ENCODE measurements at places on chromosomes 7 and 10.

- DNase-seq, result peak; percentile 97
Measured at GRCh38 chr10:5550621-5551530, 26.1 kb downstream of the CALML3 start.

GRCh38 chr7:155484483-155485399, 26.8 kb downstream of the EN2 start:
- peak; percentile 45 for DNase-seq

- no peak for DNase-seq
Measured at GRCh38 chr10:88987243-88987725, 3.3 kb upstream of the FAS start.

DNA sequence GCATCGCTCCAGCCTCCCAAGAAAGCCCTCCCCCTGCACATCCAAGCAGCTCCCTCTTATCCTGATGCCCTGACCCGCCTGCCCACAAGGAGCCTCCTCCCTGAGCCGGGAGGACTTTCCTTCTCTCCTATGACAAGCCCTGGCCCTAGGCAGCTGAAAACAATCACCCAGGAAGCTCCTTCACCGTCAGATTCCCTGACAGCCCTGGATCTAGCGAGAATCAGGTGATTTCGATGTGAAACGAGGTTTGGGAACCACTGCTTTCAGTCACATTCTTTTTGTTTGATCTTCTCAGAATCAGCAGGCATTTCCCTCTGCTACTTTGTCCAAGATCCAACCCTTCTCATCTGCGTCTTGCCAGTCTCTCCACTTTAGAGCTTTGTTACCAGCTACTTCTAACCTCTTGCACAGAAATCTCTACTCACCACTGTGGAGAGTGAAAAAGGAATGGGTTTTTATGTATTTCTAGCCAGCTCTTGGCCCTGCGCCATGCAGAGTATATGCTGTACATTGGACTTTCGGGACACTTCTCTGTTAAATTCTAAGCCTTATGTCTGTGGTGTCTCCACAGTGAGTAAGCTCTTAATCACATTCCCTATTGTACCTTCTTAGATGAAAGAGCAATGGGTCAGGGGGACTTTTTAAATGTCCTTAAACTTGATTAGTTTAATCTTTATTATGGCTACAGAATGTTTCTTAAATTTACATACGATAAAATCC, 253.2 kb upstream of the C7orf33 start:
- peak; percentile 63 for DNase-seq

GRCh38 chr7:46626691-46627310, 705.7 kb upstream of the IGFBP3 start:
- DNase-seq, result no peak

GRCh38 chr7:131764143-131764775, 207.8 kb upstream of the PODXL start:
- DNase-seq, result no peak

- DNase-seq, result peak; percentile 58
Measured at GRCh38 chr7:14133752-14134151, 144.3 kb upstream of the ETV1 start.
